Activated CD8-positive, alpha-beta memory T cell treated with anti-CD3 and anti-CD28 coated beads, Interleukin-2, amount 50 U/mL, for 48 hours (primary cell): ENCODE measurements at places on chromosomes 1 and 21.

DNA sequence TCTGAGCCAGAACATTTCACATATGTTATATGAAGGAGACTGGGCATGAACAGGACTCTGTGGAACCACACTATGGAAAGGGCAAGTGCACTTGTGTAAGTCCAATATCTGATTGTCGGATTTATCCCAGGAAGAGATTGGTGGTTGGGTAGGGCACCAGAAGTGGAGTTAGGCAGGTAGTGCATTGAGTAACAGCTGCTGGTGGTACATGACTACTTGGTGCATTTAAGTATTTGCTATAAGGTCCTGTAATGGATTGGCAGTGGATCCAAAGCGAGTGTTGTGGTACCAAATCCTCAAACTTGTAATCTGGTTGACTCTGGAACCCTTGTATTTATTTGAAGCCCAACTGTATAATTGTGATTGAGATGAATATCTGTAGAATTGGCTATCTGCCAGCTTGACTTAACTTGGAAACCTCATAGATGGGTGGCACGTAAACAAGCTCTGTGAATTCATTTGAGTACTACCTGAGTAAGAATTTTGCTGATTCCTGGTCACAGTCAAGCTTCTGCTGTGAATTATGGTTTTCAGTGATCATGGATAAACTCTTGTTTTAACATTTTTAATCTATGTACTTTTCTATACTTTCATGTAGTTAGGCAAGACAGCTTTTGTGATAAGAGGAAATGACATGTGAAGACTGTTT lies 21.1 kb downstream of the UBAP2L start:
- no peak for DNase-seq

DNA sequence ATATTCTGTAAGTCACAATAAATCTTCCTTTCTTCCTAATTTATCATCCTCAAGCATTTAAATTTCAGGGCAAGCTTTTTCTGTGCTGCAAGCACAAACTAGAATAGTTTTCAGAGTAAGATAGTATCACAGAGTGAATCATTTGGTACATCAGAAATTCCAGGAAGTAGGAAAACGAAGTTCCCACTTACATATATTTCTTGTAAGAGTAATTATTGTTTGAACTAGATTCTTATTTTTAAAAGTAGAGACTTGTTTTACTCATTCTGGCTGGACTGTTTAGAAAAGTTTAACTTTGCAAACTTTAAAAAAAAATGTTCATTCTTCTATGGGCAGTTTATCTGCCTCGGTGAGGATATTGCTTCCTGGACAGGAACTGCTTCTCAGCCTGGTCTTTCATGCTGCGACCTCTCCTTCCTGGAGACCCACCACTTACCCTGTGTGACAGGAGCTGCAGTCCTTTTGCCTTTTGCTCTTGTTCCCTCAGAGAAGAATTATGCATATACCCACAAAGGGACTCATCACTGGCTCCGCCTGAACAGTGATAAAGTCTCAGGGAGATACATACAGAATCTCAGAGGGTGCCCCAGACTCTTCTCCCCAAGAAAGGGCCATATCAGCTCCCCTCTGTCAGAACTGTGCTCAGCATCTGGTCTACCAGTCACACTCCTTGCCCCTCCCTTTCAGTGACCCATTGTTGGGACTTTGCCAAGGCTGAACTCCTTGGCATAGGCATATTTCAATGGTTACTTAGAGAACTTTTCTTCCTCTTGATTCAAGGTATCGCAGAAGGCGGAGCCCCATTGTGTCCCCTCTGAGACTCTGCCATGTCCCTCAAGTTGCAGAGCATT lies 102.7 kb upstream of the CD55 start:
- no peak for DNase-seq

DNA sequence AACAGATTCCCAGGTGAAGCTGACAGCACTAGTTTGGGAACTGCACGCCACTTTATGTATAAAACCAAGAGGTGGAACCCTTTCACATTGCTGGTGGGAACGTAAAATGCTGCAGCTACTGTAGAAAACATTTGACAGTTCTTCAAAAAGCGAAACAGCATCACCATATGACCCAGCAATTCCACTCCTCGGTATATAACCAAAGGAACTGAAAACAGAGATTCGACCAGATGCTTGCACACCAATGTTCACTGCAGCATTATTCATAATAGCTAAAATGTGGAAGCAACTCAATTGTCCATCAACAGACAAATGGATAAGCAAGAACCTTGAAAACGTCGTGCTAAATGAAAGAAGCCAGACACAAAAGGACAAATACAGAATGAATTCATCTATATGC lies 17.5 kb downstream of the RSPH1 start:
- DNase-seq: no peak

GRCh38 chr1:45455162-45455561 lies 35.8 kb downstream of the TESK2 start:
- no peak for DNase-seq

DNA sequence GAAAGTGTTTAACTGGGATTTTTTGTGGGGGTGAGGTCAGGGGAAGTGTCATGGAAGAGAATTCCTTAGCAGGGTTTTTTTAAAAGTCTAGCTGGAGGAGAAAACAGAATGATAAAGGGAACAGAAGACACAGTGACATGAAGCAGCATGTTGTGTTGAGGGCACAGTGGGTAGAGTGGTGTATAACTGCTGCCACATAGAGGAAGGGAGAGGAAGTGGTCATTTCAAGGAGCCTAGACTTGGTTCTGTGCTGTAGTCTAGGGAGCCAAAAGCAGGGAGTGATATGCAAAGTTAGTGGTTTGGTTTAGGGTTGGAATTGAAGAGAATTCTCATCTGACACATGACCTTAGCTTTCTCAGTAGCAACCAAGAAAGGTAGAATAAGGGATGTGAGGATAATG lies 10.2 kb downstream of the EEIG2 start:
- no peak for DNase-seq

DNA sequence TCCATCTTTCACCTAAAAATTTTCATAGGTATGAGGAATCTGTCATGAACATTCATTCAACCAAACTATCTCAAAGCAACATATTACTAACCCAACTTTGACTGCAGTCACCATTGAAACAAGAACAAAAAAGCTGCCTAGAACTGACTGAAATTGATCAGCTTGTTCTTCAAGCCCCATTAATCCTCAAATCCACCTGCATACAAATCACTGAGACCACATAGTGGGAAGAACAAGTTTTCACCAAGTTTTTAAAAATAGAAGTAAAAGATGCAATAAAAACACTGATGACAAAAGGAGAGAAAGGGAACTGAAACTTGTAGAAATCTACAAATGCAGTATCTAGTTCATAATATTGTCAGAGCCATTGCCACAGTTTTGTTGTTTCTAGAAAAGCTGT lies 6.1 kb downstream of the SORT1 start:
- DNase-seq: no peak

DNA sequence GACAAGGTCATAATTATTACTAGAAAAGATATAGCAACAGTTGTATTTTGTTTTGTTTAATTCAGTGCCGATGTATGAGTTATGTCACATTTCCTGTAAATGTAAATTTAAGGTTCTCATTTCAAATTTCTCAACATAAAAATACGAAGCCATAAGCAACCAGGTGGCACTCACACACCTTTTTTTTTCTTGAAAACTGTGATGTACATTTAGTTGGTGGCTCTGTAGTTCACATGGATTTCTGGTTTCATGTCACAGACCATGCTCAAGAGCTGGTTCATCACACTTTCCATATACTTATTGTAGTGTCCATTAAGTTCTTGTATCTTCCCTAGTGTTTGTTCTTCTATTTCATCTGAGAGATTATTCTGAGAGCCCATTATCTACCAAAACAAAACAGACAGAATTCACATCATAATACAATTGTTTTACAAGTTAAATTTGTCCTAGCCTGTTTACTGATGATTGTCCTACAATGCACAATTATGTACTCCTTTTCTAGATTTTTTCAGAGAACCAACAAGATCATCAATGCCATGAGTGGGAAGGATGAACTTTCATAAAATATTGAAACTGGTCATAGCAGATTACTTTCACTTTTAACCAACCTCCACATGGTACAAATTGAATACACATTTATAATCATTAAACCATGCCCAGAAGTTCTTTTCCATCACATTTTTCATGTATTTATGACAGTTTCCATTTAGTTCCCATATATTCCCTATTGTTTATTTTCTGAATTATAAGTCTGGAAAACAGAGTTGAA lies 17.1 kb downstream of the ATP6V1G3 start:
- no peak for DNase-seq

DNA sequence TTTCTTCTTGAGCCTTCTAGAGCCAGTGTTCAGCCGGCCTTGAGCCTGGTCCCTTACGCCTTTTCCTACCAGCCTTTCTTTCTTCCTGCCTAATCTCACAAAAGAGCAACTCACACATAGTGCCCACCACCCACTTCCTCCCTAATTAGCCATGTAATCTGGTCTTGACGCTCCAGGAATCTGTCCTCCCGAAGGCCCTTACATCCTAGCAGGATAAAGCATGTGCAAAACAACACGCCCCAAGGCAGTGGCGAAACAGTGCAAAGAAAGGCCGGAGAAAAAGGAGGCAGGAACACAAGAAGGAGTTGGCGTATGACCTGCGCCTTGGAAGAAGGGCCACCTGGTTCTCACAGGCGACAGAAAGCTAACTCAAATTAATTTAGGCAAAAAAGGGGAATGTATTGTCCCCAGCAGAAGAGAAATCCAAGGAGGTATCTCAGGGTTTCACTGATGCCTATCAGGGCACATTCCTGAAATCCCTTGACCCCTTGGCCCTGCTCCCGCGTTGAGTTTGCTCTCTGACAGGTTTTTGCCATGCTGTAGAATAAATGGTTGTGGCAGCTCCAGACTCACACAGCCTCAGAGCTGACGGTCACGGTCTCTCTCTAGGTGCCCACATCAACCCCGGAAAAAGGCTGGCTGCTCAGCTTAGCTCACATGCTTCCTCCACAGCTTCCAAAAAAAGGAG lies 79.0 kb downstream of the ZNF281 start:
- DNase-seq: no peak
